ENCODE measurements at places on chromosomes 13 and 19.

DNA sequence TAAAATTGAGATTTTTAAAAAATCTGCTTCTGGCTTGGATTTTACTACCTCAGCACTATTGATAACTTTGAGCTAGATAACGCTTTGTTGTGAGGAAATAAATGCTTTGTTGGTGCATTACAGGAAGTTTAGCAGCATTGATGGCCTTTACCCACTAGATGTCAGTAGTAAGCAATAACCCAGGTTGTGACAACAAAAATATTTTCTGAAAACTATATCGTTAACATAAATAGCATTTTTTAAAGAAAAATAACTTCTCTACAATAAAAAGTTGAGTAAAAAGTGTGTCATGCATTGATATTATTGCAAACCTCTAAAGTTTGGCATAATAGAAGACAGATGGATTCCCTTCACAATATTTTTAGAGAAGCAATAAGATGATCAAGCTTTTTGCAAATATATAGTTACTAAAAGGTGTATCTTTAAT, 1246.5 kb downstream of the UQCRFS1 start:
- no peak for DNase-seq

DNA sequence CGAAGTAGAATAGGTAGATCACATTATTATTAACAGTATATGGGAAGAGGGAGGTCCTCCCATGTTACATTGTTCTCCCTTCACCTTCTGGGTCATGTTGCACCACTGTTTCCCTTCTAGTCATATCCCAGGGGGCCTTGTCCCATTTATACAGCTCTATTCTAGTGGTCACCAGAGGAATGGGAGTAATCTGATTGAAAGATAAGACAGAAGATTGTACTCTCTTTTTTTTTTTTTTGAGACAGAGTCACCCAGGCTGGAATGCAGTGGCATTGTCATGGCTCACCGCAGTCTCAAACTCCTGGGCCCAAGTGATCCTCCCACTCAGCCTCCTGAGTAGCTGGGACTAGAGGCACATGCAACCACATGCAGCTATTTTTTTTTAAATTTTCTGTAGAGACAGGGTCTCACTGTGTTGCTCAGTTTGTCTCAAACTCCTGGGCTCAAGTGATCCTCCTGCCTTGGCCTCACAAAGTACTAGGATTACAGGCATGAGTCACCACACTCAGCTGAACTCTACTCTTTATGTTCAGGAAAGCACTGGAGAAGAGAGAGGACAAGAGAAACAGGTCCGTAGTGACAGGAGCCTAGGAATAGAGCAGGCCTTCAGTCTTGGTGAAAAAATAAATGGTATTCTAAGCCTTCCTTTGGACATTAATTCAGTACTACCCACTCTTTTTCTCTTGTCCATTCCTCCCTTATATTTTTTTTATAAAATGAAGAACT, 4.3 kb upstream of the ZNF529 start:
- no peak for DNase-seq

GRCh38 chr13:25659091-25659795, 287.5 kb downstream of the ATP8A2 start:
- DNase-seq = no peak

DNA sequence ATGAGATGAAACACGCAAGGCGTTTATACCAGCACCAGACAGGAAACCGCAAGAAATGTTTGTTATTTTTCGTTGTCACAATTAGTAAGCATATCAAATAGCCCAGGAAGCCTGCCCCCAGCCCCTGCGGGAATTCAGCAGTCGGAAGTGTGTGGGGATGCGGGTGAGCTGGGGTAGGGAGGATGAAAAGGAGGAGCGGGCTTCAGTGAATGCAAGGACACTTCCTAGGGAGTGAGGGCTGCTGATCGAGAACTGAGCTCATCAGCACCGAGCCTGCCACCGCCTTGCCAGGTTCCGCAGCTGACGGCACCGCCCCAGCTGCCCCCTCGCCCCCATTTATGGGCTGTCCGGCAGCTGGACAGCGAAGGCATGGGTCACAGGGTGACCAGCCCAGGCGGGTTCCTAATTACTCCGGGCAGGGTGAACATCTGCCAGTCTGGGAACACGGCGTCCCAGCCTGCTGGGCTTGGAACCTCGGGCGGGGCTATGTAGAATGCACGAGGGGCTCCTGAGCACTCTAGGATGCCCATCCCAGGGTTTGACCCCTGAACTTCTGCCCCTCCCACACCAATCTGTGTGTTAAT, 1.6 kb upstream of the BEST2 start:
- no peak for DNase-seq

DNA sequence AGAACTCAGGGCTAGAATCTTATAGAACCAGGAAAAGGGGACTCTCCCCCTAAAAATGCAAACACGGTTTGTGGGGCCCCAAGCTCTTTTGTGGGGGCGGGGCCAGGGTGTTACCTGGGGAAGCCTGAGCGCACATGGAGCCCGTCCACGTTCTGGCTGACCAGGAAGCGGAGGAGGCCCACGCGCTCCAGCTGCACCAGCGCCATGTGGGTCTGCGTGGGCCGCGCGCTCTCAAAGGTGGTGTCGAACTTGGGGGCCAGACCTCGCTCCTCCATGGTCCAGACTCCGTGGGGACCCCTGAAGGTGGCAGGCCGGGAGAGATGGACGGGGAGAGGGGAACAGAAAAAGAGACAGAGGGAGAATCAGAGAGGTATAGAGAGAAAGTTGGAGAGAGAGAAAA, 3.4 kb downstream of the SIRT6 start:
- no peak for DNase-seq

GRCh38 chr13:113595131-113595530, 10.6 kb downstream of the TFDP1 start:
- no peak for DNase-seq

- DNase-seq = no peak
Measured at GRCh38 chr13:98144801-98145350, 2.0 kb downstream of the FARP1 start.

GRCh38 chr13:110850840-110851239, 64.0 kb downstream of the ANKRD10 start:
- no peak for DNase-seq

DNA sequence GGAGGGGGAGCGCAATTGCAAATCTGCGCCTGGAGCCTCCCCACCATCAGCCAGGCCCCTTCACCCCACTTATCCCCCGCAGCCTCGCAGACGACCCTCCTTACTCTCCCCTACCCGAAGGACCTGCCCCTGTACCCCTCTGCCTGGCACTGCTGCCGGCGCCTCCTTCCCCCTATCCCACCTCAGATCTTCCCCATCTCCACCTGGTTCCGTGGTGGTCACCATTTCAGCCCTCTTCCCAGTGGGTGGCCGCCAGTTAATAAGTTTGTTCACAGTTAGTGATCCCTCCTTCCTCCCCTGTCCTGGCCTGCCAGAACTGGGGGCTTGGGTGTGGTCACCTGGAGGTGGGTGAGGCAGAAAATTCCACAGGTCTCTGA, 397 bp downstream of the SLC44A2 start:
- DNase-seq = no peak

- DNase-seq = no peak
Measured at GRCh38 chr19:2230807-2231533, 5.2 kb downstream of the PLEKHJ1 start.

DNA sequence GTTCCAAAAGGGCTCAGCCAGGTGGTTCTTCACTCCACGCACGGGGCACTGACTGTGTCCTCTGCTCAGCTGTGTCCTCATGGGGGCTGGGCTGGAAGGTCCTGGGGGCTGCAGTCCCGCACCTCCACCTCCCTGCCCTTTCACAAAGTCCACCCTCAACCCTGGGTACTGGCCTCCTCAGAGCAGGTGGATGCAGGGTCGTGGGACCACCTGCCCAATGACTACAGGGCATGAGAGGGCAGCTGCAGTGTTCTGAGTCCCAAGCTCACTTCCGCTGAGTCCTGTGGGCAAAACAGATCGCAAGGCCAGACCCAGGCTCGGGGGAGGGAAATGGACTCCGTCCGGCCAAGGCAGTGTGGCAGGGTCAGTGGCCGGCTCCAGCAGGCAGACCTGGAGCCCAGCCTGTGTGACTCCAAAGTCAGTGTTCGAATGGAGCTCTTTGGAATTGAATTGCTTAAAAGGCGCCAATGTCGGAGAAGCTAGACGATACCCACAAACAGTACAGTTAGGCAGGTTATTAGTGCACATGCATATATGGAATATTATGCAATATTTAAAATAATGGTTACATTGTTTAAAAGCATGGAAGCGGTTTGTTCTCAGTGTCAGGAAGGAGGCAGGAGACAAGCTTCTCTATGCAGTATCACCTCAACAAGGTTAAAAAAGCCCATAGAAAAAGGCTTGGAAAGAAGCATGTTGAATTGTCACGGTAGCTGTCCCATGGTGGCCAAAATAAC, 54.8 kb downstream of the MCF2L start:
- no peak for DNase-seq

DNA sequence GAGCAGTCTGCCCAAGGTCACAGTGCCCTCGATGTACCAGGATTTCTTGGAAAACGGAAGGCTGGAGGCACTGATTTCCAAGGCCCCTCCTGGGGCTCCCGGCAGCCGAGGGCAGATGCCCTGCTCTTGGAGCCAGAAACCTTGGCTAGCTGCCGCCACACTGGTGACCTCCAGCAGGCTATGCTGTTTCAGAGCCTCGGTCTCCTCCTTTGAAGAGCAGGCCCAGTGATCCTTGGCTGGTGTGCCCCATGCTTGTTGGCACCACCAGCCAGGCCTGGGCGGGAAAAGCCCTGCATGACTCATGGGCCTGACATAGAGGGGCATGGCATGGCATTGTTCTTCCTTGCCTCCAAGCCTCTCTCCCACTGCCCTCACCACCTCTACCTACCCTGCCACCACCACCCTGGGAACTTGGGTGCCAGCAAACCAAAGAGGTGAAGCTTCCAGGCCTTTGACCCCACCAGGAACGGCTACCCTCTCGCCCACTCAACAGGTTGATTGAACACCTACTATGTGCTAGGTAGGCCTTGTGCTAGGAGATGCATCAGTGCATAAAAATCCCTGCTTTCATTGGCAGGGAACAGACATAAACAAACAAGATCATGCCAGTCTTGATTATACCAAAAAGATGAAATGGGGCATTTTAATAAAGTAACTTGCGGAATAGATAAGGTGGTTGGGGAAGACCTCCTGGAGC, 1.6 kb upstream of the CLEC11A start:
- no peak for DNase-seq

DNA sequence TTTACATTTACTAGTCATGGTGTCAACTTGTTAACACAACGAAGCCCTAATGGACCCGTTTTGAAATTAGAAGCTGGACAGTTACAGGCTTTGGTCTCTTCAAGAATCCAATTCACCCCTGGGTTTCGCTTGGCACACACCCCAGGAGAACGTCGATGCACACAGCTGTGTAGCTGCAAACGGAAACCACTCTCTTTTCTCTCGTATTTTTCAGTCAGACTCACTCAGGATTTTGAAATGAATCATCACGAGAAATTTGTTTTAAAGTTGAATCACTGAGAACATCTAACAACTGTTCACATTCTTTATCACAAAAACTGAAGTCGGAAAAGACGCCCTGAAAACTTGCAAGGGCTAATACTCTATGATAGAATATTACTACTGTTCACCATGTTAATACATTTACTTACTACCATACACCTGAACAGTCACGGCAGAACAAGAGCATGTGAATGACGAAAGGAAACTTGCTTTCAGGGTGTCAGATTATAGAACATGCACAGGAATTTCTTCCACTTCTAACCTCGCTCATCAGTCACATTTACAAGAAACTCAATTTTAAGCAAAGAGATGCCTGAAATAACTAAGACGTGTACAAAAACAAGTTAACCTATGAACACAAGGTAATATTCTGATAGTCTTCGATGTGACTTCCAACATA, 4.7 kb downstream of the PNMA8A start:
- DNase-seq = peak; percentile 55

GRCh38 chr13:85527316-85527715, 271.9 kb downstream of the SLITRK6 start:
- no peak for DNase-seq

DNA sequence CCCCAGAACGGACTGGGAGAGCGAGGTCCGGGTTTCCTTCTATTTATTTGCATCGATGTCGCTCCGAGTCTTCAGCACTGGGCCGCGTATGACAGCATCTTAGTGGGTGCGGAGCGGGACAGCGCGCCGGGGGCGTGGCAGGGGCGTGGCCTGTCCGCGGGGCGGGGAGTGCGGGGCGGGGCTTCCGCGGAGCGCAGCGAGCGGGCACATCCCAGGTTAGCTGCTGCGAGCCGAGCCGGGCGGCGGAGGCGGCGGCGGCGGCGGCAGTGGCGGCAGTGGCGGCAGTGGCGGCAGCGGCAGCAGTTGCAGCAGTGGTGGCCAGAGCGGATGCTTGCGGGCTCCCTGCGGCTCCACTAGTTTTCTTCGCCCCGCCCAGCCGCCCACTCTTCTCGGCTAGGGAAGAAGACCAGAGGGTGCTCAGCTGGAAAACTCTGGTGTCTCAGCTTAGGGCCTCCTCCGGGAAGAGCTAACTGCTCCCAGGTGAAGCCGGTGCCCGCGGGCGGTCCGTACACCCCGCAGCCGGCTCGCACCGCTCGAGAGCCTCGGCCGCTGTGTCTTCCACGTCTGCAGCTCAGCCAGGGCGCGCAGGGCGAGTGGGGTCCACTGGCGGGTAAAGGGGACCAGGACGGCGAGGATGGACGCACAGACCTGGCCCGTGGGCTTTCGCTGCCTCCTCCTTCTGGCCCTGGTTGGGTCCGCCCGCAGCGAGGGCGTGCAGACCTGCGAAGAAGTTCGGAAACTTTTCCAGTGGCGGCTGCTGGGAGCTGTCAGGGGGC, at the start of gene GPC5:
Gene GPC5, plus strand, starts transcription at position 209 of the 776 bp plus-strand sequence.
- DNase-seq = no peak

DNA sequence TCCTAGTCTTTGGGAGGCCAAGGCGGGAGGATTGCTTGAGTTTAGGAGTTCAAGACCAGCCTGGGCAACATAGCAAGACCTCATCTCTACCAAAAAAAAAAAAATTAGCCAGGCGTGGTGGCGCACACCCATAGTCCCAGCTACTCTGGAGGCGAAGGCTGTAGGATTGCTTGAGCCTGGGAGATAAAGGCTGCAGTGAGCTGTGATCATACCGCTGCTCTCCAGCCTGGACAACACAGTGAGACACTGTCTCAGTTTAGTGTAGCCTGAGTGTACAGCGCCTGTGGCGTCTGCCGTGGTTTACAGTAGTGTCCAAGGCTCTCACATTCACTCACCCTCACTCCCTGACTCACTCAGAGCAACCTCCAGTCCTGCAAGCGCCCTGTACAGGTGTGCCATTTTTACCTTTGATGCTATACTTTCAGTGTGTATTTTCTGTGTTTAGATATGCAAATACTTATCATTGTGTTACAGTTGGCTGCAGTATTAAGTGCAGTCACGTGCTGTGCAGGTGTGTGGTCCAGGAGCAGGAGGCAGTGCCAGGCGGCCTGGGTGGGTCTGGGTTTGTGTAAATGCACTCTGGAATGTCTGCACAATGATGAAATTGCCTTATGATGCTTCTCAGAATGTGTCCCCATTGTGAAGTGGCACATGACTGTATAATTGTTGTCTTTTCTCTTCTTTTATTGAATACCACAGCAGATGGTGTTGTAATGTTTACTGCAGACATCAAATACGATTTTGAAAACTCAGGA, 36.1 kb upstream of the DCUN1D2 start:
- no peak for DNase-seq

DNA sequence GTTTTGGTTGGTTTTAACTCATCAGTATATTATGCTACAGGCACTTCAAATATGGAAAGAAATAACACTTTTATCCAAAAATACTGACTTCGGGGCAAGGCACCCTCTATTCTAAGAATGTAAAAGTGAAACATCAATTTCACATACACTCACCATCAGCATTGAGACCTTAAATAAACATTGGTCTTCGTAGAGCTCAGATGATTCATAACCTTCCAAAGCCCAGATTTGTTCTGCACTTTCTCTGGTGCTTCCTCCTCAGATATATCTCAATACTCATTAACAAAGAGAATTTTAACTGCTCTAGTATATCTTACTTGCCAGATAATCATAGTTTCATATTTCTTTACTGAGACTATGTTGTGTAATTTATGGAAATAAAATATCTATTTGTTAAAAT, 794.3 kb downstream of the LIG4 start:
- no peak for DNase-seq
